ENCODE measurements at places on chromosomes 11 and 22.
A peak's percentile ranks its signal among the peaks of the same experiment; 100 is the strongest.

DNA sequence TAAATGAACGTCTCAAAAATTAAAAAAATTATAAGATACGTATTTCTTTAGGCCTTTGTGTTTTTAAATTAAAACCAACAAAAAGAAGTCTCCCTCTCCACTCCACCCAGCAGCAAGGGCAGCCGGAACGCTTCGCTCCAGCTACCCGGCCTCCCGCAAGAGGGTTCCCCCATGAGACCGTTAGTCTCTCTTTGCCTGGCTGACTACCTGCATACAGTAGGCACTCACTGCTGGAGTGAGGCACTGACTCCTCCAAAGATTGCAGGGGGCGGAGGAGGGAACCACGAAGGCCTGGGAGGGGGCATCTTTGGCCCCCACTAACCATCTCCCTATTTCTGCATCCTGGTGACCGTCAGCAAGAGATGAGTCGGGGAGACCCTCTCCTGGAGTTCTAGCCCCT is 10.1 kb downstream of the CBX6 start:
- no peak for DNase-seq

GRCh38 chr11:64716473-64717267 is 6.3 kb downstream of the NRXN2 start:
- no peak for DNase-seq

- DNase-seq = no peak
These were observed 1.6 kb upstream of the ADM2 start for GRCh38 chr22:50479721-50480120.

GRCh38 chr11:105399511-105399910 is 210.4 kb upstream of the GRIA4 start:
- DNase-seq = no peak

DNA sequence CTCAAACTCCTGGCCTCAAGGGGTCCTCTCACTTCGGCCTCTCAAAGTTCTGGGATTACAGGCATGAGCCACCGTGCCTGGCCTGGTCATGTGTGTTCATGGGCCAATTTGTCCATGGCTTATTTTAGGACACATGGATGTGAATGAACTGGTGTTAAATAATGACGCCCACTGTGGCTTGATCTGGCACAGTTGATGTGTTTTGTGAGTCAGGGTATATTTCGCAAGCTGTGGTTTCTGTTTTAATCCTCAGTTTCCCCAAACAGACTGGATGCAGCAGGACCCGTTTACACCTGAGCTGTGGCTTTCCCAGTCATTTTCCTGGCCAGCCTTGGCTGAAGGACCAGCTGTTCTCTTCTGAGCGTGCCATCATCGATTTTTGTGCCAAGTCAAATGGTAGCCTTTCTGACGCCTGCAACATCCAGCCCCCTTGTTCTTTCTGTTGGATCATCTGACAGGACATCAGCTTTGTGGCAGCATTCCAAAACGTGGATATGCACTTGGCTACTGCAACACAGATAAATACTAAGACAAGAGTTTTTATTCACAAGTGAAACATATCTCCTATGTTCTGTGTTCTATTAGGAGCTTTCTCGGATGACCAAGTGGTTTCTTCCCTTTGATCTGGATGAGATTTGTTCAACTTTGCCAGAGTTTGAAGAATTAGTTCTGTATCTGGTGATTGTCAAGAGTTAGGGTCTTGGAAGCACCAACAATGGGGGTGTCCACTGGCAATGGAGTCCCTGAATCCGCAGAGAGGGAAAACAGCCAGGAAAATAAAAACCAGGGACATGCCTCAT is 40.0 kb upstream of the SEPTIN5 start:
- DNase-seq = no peak

DNA sequence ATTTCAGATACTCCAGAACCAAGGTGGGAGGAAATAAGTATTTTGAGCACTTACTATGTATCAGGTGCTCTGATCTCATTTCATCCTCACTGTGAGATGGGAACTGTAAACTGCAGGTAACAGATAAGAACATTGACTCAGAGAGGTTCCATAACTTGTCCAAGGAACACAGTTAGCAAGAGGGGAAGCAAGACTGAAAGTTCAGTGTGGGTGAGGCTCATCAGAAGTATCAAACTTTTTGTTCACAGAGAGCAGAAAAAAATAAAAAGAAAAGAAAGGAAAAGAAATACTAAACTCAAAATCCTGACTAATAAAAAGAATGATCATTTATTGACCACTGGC is 37.1 kb downstream of the RAB30 start:
- no peak for DNase-seq

DNA sequence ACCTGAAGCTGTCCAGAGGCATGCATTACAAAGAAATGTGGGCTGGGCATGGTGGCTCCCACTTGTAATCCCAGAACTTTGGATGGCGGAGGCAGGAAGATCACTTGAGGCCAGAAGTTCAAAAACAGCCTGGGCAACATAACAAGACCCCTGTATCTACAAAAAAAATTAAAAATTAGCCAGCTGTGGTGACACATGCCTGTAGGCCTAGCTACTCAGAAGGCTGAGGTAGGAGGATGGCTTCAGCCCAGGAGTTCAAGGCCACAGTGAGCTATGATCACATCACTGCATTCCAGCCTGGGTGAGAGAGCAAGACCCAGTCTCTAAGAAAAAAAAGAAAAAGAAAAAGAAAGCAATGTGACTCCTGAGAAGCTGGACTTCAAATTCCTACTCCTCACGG is 138.5 kb upstream of the HSD17B12 start:
- DNase-seq = no peak

- DNase-seq = no peak
These were observed 32.9 kb downstream of the PPME1 start for GRCh38 chr11:74203966-74204365.

DNA sequence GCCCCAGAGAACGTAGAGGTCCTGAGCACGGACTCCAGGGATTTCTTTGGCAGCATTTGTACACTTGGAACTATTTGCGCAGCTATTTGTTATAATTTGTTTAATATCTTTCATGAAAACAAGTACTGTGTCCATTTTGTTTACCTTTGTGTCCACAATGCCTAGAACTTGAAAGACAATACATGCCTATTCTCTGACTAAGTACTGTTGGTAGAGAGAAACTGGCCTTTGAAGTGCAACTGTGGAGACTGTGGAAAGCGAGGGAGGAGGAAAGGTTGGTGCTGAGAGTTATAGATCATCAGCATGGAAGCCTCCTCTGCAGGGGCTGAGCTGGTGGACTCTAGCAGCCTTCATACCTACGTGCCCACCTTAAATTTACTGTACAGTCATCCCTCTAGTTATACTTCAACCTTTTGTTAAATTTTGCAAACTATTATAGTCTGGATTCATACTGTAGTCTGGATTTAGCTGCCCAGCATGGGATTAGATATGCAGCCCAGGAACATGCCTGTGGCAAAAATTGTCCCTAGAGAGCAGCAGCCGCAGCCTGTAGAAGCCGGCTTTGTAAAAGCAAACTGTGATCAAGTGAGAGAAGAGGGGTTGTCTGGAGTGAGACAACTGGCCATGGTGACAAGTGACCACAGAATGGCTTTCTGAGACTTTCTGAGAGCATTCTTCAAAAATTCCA is 24.2 kb upstream of the YAP1 start:
- DNase-seq = no peak

DNA sequence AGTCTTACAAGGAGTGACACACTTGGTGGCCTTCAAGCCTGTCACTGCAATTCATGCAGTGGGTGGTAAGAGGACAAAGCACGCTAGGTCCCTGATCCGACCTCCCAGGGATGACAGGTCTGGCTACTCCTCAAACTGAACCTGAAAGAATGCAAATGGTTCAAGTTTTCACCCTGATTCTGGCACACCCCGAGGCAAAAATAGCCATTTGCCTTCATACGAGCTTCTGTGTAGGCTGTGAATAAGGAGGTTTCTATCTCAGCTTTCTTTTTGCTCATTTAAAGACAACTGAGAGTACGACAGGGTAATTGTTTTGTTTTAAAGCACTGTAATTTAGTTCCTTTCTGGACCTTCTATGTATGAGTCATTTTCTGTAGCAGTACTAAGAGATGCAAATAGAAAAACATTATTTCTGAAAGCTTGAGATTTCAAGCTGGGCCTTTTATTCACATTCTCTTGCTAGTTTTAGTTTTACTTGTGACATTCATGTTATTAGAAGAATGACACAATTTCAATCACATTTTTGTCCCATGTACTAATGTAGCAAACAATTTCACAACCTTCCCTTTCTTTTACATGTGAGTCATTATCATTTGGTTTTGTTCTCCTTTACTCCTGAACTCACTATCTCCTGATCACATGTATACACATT is 56.6 kb upstream of the FDX1 start:
- peak; percentile 43 for DNase-seq

DNA sequence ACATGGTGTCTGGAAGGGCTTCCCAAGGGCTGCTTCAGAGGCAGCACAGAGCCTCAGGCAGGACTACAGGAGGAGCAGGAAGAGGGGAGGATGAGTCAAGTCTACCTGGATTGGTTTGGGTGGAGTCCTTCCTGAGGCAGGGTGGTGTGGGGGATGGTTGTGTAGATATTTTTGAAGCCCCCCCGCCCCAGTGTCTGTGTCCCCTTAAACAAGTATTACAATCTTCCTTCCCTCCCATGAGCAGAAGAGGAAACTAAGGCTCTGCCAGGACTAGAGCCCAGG is 34.7 kb upstream of the FCHSD2 start:
- DNase-seq = no peak

- DNase-seq = no peak
These were observed 648 bp downstream of the KCNJ11 start for GRCh38 chr11:17387811-17388210.

DNA sequence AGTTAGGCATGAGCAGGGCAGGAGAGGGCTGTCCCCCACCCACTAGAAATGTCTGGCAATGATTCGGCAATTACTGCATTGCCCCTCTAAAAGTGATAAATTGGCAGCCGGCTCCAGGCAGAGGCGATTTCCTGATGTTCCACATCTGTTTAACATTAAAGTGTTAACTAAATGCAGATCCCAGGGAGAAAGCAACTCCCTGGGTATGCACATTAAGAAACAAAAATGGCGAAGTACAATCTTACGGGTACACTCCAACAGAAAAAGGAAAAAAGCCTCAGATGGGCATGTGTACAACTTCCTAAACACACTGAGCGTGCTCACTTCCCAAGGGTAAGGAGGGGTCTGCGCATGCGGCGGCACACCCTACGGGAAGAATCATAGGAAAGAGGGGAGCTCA is 314.4 kb downstream of the CASP12 start:
- DNase-seq = no peak

GRCh38 chr22:40237788-40238424 is 60.2 kb downstream of the TNRC6B start:
- no peak for DNase-seq

DNA sequence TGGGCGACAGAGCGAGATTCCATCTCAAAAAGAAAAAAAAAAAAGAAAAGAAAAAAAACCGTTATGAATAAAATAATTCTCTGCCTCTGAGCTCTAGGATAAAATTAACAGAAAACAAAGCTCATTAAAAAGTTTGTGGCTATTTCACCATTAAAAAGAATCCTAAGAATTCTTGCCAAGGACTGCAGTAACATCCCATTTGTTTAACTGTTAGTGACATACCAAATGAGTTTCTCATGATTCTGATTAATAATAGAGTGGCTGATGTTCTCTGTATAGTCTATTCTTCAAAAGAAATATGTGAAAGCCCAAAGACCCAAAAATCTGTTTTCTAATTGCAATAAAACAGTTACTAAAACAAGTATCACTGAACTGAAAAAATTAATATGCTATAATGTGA is 19.7 kb downstream of the CLNS1A start:
- peak; percentile 28 for DNase-seq

GRCh38 chr11:15106201-15106965 is 8.3 kb upstream of the INSC start:
- peak; percentile 62 for DNase-seq

GRCh38 chr22:19962909-19963806 is 21.5 kb upstream of the TXNRD2 start:
- DNase-seq = peak; percentile 47

DNA sequence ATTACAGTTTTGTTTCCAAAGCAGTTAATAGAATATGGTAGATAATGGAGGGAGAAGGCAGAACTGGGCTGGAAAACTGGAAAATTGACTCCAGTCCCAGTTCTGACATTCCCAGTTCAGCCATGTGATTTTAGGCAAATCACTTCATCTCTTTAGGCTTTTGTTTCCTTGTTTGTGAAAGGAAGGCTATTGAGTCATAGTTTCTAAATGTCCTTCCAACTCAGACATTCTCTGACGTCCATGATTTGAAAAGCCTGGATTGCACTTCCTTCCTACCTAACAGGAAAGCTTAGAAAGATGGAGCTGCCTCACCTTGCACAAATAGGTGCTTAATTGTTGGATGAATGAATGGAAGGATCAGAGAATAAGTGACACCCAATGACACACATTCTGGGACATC is 19.8 kb upstream of the GALNT18 start:
- DNase-seq = no peak

- no peak for DNase-seq
These were observed 35.0 kb downstream of the GUCY1A2 start for GRCh38 chr11:106983261-106983660.

DNA sequence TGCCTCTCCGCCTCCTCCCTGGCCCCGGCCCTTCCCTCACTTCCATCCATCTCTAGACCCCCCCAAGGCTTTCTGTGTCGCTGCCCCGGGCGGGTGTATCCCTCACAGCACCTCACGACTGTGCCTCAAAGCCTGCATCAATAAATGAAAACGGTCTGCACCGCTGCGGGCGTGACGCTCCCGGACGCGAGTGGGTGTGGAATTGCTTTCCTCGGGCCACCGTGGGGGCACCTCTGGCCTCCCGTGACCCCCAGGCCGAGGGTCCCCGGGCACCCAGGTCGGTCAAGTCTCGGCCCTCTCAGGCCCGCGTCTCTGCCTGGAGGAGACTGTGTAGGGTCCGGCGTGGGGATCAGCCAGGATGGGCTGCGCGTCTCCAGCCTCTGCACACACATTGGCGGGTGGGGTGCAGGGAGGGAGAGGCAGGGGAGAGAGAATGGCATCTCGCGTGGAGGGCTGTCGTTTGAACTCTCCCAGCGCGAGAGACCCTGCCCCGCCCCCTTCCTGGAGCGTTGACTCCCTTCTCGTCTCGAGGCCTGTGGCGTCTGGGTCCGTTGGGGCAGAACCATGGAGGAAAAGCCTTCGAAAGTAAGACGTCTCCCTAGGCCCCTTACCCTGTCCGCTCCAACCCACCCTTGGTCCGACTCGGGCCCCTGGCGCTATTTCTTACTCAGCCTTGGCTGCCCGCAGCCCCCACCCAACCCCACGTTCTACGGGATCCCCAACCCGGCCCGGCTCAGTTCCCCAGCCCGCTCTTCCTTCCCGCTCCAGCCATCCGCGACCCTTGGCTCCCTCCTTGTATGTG is at the start of gene CATSPERZ:
TSS of gene CATSPERZ (plus strand) at position 512 of the 802 bp plus-strand sequence. CDS start at position 565, 53 bp downstream.
- DNase-seq = no peak

GRCh38 chr11:17563231-17563646 is 16.2 kb downstream of the OTOG start:
- DNase-seq = no peak

DNA sequence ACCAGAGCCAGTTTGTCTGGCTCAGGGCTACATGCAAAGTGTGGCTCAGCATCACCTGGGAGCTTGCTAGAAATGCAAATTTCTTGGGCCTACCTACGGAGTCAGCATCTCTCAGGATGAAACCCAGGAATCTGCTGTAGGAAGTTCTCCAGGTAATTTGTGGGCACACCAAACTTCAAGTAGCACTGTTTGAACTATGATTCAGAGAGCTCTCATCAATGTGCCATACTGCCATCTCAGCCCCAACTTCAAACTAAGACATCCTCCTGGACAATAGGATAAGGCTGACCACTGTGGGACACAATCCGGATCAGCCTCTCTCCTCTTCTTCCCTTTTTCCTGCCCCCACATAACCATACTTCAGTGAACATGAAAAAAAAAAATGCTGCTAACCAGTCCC is 374.5 kb downstream of the METTL15 start:
- DNase-seq = no peak

GRCh38 chr11:79813551-79813950 is 372.7 kb upstream of the TENM4 start:
- DNase-seq = no peak

Data from AG20443 (cell line).